ENCODE measurements at places on chromosomes 5 and 9.
A peak's percentile ranks its signal among the peaks of the same experiment; 100 is the strongest.

GRCh38 chr9:3576328-3576727 lies 50.5 kb upstream of the RFX3 start:
- no peak for DNase-seq

GRCh38 chr9:76608575-76609273 lies 149.7 kb downstream of the GCNT1 start:
- no peak for DNase-seq

DNA sequence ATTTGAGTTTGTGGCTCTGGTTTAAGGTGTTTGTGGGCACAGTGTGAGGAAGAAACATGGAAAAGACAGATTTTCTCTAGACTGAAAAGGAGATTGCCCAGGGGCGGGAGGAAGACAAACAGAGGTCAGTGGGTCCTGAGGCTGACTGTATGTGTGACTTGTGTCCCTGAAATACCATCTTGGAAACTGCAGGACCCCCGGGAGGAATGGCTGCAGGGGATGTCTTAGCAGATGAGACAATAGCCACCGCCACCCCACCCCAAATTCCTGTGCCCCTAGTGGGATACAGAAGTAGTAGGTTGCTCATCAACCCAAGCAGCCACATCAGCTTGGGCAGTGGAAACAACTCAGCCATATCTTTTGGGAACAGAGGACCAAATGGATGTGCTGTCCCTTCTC lies 1.7 kb upstream of the PSAT1 start:
- no peak for DNase-seq

DNA sequence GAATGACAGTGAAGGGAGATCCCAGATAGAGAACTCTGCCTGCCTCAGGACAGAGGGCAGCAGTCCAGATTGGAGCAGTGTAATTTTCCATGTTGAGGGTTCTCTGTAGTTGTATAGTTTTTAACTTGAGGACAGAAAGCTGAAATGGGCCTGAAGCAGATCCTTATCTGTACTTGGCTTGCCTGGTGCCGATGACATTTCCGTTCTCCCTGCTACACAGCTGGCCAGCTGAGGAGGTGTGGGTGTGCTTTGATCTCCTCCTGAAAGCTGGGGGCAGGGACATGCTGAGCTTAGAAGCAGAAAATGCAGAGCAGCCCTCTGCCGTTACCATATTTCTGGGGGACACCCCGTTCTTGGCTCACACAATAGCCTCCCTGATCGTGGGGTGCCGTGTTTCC lies 10.5 kb downstream of the GLRX start:
- DNase-seq = no peak

- no peak for DNase-seq
These were observed 169.1 kb upstream of the DMAC1 start for GRCh38 chr9:7968687-7969086.

DNA sequence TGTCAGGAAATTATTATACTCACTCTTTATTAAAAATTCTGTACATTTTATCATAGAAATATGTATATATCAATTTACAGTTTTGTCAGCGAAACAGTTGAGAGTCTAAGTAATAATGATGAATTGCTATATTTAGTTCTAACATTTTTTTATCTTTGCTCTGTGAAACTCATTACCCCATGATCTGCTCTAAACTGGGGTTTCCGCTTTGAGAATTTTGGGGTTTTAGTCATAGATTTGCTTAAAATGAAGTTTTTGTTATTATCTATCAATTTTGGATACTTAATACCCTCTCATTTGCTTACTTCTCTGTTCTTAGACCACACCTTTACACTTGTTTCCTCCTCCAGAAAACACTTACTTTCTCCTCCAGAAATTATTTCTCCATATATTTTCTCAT lies 333.8 kb upstream of the MPDZ start:
- DNase-seq = peak; percentile 56

- DNase-seq = no peak
These were observed 68.0 kb upstream of the CTNNA1 start for GRCh38 chr5:138685193-138685745.

GRCh38 chr5:178325679-178326373 lies 93.2 kb upstream of the PHYKPL start:
- DNase-seq = no peak

- DNase-seq = peak; percentile 71
These were observed 18.0 kb upstream of the GABBR2 start for GRCh38 chr9:98726735-98727134.

DNA sequence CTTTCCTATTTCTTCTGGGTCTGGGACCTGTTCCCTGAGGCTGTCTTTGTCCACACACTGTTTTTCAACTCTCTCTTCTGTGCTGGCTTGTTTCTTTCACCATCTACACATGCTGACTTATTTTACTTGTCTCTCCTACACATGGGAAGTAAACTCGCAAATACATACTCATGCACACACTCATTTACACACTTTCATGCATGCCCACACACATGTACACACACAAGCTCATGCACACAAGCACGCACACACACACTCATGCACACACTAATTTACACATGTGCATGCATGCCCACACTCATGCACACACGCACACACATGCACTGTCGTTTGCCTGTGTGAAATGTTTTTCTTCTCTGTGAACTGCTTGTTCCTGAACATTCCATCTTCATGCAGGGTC lies 169.0 kb downstream of the IRX2 start:
- no peak for DNase-seq

DNA sequence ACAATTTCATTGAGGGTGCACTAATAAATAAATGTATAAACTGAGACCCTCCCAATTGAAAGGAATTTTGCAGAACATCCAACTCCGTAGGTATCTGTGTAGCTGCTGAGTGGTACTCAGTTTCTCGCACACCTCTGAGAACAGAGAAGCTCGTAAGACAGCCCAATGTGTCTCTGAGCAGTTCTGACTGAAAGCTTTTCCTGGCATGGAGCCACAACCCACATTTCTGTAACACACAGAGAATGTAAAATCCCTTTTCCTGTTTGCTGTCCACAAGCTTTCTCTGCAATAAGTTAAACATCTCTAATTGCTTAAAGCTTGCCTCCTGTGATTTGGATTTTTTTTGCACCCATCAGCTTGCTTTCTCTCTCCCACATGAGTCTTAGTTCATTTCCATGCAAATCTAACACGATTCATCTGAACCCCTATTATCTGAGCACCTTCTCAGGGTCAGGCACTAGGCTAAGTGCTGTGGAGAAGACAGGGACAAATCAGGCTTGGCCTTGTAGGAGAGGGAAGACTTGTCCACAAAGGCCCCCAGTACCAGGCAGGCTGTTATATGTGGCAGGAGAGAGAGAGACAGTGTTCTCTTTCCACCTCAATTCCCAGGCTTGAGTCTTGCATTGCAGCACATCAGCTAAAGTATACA lies 44.2 kb upstream of the COL15A1 start:
- peak; percentile 70 for DNase-seq

DNA sequence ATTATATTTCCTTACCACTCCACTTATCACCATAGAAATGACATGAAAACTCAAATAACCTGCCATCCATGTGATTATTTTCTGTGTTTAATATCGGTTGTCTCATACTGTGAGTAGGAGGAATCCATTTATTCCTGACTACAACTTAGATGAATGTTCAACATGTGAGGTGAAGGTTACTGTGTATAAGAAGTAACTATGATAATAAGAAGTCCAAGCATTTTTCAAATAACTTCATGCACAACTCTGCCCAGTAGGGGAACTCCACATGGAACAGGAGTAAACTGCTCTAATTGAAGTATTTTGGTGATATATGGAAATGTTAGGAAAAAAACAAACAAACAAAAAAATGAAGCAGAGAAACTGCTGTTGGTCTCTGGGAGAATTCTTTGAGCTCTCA lies 447.5 kb upstream of the GRIN3A start:
- DNase-seq = no peak

- peak; percentile 80 for DNase-seq
These were observed 29.6 kb upstream of the SLC9A3 start for GRCh38 chr5:553874-554273.

GRCh38 chr5:39906146-39906545 lies 481.4 kb upstream of the DAB2 start:
- DNase-seq = no peak

GRCh38 chr5:55694152-55694830 lies 17.8 kb downstream of the SLC38A9 start:
- DNase-seq = peak; percentile 62
